ENCODE measurements at places on chromosomes 4 and X. TPM values are rescaled to one million over a fixed set of nuclear protein-coding genes. Genes with fewer than 3 reads are reported as not detected.

SPANXD gene
- total RNA-seq, result not detected

NEIL3 gene
- total RNA-seq, result 0.91 TPM

MAGEA10 gene
- total RNA-seq, result not detected

PLP1 gene
- 5.2 TPM for total RNA-seq

AWAT2 gene
- not detected for total RNA-seq

AMOT gene
- total RNA-seq, result 36.9 TPM

TEC gene
- 0.91 TPM for total RNA-seq

SMIM31 gene
- total RNA-seq, result not detected

ZNF630 gene
- total RNA-seq, result 1.3 TPM

KDR gene
- total RNA-seq, result 2.5 TPM

- no peaks in the 10 kb centered on the region for H3K36me3 ChIP-seq
- no peaks in the 10 kb centered on the region for H3K4me1 ChIP-seq
- no peak overlapping the region for H3K27ac ChIP-seq
- no peak overlapping the region for H3K4me3 ChIP-seq
- DNase-seq, result peak; percentile 20
These were observed 219.4 kb downstream of the NKX6-1 start for GRCh38 chr4:84279678-84280077.

- no peak overlapping the region for H3K4me3 ChIP-seq
- H3K4me1 ChIP-seq, result no peaks in the 10 kb centered on the region
- H3K27me3 ChIP-seq, result no peaks in the 10 kb centered on the region
- H3K27ac ChIP-seq, result no peak overlapping the region
- peak; percentile 39 for DNase-seq
These were observed 378.6 kb upstream of the ANXA10 start for GRCh38 chr4:167713756-167714155.

GRCh38 chr4:37802068-37802666 is 24.3 kb upstream of the PGM2 start:
- no peaks in the 10 kb centered on the region for H3K36me3 ChIP-seq
- DNase-seq, result peak; percentile 38
- peaks cover 5% of the 10 kb centered on the region for H3K27me3 ChIP-seq
- H3K4me3 ChIP-seq, result no peak overlapping the region

DNA sequence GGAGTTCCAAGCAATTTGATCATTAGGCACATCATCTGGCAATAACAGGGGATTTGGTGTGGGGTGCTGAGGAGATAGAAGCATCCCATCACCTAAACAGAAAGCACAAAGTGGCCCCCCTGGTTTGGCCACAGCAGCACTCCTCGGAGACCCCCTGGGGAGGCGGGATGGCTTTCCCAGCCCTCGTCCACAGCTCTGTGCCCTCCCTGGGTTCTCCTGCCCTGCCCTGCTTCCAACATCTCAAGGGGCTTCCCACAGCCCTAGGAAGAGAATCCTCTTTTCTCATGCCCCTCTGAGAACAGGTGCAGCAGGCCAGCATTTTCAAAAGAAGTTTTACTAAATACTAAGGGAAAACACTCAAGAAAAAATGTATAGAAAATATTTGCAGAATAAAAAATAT is 12.8 kb downstream of the ATP5ME start:
- no peaks in the 10 kb centered on the region for H3K27me3 ChIP-seq
- no peaks in the 10 kb centered on the region for H3K4me1 ChIP-seq
- DNase-seq, result no peak

GRCh38 chr4:115950806-115951205 is 837.4 kb upstream of the NDST4 start:
- no peaks in the 10 kb centered on the region for H3K27me3 ChIP-seq
- H3K4me1 ChIP-seq, result no peaks in the 10 kb centered on the region
- H3K4me3 ChIP-seq, result no peak overlapping the region
- no peak for DNase-seq
- no peaks in the 10 kb centered on the region for H3K36me3 ChIP-seq

- no peak overlapping the region for H3K27ac ChIP-seq
- no peak for DNase-seq
- no peak overlapping the region for H3K4me3 ChIP-seq
These were observed 487.2 kb downstream of the FAT4 start for GRCh38 chr4:125801924-125802323.

DNA sequence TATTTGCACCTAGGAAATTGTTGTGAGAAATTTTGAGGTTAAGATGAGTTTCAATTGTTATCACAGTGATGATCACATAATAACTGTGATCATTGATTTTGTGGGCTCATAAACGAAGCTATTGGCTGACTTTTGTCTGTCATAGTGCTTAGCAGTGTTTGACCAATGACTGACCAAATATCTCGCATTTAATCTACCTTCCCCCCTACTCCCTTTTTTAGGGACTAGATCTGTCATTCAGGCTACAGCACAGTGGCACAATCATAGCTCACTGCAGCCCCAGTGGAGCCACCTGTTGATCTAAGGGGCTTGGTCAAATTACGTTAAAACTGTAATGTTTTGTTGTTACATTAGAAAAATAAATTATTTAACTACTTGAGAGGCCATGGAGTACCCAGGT is 1.5 kb downstream of the FUNDC2 start:
- H3K27ac ChIP-seq, result peak overlapping the region; percentile 97
- H3K36me3 ChIP-seq, result no peaks in the 10 kb centered on the region
- H3K4me1 ChIP-seq, result peaks cover 3% of the 10 kb centered on the region
- H3K4me3 ChIP-seq, result peak overlapping the region; percentile 87
- H3K27me3 ChIP-seq, result no peaks in the 10 kb centered on the region
- DNase-seq, result no peak

DNA sequence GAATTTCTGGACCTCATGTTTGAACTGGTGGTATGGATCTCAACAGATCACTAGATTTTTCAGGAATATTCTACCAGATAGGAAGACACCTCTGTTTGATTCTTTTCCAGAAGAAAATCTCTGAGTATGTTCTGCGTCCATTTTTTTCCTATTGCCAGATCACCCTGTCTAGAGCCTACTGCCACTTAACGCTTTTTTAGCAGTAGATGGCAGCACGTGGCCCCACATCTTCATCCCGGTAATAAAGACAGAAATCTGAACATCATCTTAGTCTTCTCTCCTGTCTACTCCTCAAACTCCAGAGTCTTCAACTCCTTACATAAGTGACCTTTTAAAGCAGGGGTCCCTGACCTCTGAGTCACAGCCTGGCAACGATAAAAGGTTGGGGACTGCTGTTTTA is 184.7 kb downstream of the TMA16 start:
- H3K36me3 ChIP-seq, result no peaks in the 10 kb centered on the region
- DNase-seq, result peak; percentile 4
- no peaks in the 10 kb centered on the region for H3K4me1 ChIP-seq
- no peak overlapping the region for H3K27ac ChIP-seq

GRCh38 chr4:110005461-110006056 is 92.9 kb downstream of the EGF start:
- no peaks in the 10 kb centered on the region for H3K27me3 ChIP-seq
- H3K4me1 ChIP-seq, result no peaks in the 10 kb centered on the region
- peak; percentile 59 for DNase-seq
- H3K4me3 ChIP-seq, result no peak overlapping the region

DNA sequence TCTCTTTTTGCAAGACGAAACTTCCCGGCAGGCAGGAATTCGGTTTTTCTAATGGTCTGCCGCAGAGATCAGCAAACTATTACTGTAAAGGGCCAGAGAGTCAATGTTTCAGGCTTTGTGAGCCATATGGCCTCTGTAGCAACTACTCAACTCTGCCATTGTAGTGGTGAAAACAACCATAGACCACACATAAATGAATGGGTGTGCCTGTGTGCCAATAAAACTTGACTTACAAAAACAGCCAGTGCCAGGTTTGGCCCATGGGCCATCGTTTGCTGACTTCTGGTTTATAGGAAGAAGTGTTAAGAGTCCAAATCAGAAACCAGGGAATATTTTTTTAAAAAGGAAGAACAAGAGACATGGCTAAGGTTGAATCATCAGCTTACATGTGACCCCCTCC is 163.0 kb downstream of the SH3KBP1 start:
- no peak overlapping the region for H3K4me3 ChIP-seq
- H3K27ac ChIP-seq, result no peak overlapping the region
- no peaks in the 10 kb centered on the region for H3K27me3 ChIP-seq
- no peak for DNase-seq
- H3K36me3 ChIP-seq, result no peaks in the 10 kb centered on the region

- no peaks in the 10 kb centered on the region for H3K36me3 ChIP-seq
- no peaks in the 10 kb centered on the region for H3K27me3 ChIP-seq
- no peak for DNase-seq
- H3K4me3 ChIP-seq, result no peak overlapping the region
These were observed 3.8 kb upstream of the TXK start for GRCh38 chr4:48137846-48138245.

DNA sequence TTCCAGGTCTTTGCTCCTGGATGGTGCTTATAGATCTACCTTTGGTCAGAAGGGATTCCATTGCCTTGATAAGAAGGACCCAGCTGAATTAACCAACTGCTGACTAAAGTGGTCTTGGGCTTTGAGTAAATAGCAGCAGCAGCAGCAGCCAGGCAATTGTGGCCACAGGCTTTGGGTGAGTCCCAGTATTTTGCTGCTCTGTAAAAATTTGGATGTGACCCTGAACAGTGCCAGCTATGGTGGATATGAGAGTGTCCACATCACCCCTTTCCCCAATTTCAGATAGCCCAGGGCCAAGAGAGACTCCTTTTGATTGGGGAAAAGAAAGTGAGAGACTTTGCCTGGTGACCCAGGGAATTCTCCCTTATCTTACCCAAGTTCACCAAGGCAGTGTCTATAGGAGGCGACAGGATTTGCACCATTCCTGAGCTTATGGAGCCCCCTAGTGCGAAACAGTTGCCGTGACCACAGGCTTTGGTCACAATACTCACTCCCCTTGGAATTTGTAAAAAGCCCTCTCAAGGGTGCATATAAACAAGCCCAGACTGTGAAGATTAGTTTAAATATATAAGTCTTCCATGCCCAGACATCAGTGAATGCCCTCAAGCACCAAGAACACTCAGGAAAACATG is 518.0 kb downstream of the TMA16 start:
- H3K4me1 ChIP-seq, result no peaks in the 10 kb centered on the region
- H3K27ac ChIP-seq, result no peak overlapping the region
- no peak overlapping the region for H3K4me3 ChIP-seq

DNA sequence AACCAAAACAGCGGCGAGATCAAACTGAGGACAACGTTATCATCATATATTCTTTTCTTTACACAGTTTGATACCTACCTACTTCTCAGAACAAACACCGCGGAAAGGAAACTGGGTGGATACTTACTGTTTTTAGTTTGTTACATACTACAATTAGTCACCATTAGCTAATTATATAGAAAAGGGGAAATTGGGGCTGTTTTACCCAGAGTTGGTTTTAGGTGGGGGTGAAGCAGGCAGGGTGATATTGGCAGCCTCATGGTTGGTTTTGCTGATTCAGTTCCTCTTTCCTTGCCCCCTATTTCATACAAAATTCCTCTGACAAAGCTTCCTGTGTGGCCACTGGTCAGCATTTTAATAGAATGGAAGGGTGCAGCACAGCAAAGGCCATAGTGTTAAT is 77.8 kb downstream of the SORBS2 start:
- H3K27ac ChIP-seq, result no peak overlapping the region
- H3K36me3 ChIP-seq, result no peaks in the 10 kb centered on the region
- no peak for DNase-seq

DNA sequence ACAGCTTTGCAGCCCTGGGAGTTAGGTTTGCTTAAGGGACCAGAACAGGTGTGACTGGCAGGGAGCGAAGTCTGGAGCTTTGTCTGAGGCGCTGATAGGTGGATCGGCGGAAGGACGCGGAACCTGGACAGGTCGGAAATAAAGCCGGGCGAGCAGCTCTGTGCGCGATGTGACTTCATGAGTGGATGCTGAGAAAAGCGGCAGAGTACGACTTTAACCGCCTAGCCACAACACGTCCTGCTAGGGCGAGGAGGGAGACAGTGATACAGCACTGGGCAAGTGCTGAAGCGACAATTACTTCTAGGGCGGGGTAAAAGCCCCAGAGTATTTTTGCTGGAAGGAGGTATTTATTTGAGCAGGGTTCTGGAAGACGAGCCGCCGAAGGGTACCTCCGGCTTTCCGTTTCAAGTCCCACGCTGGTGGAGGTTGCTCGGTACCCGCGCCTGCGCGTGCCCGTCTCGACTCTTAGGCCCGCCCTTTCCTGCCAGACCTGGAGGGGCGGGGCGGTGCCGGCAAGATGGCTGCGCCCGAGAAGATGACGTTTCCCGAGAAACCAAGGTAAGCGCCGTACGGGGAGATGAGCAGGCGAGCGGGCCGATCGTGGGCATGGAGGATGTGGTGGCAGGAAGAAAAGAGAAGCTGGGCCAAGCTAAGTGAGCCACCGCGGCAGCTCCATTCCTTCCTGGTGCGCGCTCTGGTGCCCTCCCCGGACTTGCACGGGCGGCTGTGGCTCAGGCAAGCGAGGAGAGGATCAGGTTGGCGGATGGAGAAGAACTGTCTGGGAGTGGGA is at the start of gene ZRSR2:
ZRSR2 (plus strand) TSS at position 506 of the 790 bp plus-strand sequence; CDS start at position 518, 12 bp downstream.
- DNase-seq, result peak; percentile 71
- no peaks in the 10 kb centered on the region for H3K4me1 ChIP-seq
- H3K4me3 ChIP-seq, result peak within 1 kb of the TSS; percentile 89
- H3K36me3 ChIP-seq, result no peaks in the 10 kb centered on the region
- H3K27ac ChIP-seq, result peak within 1 kb of the TSS; percentile 63

DNA sequence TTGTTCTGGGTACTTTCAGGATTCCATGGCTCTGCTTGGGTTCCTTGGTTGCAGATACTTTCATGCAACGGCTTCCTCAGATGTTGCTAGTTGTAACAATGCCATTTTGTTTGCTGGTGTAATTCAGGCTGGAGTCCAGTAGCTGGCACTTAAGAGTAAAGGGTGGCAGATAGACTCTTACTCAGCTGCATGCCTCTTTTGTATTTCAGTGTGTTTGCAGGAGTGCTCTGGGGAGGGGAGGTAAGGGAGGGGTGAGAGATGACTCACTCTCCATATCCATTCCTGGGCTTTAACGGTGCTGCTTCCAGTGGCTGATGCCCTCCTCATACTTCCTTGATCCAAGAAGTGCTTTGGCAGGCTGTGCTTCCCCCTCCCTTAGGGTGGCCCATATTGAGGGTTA is 155.2 kb downstream of the ZNF330 start:
- DNase-seq, result peak; percentile 90
- H3K4me1 ChIP-seq, result peaks cover 5% of the 10 kb centered on the region
- H3K4me3 ChIP-seq, result no peak overlapping the region
- H3K27me3 ChIP-seq, result no peaks in the 10 kb centered on the region
- H3K27ac ChIP-seq, result no peak overlapping the region

GRCh38 chr4:8336412-8337075 is 67.0 kb downstream of the HTRA3 start:
- H3K27ac ChIP-seq, result no peak overlapping the region
- H3K4me3 ChIP-seq, result no peak overlapping the region
- H3K27me3 ChIP-seq, result peaks cover 7% of the 10 kb centered on the region
- no peak for DNase-seq
- peaks cover 2% of the 10 kb centered on the region for H3K4me1 ChIP-seq

DNA sequence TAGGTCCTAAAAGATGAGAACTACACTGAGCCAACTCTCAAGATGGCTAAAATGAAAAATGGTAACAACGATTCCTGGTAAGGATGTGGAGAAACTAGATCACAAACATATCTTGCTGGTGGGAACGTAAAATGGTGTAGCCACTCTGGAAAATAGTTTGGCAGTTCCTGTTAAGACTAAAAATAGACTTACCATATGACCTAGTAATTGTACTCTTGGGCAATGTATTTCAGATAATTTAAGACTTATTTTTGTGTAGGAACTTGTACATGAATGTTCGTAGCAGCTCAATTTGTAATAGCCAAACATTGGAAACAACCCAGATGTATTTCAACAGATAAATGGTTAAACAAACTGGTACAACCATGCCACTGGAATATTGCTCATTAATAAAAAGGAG is 106.2 kb downstream of the HDAC8 start:
- DNase-seq, result no peak
- H3K27ac ChIP-seq, result no peak overlapping the region
- H3K27me3 ChIP-seq, result no peaks in the 10 kb centered on the region
- H3K36me3 ChIP-seq, result no peaks in the 10 kb centered on the region
- no peaks in the 10 kb centered on the region for H3K4me1 ChIP-seq

GRCh38 chr4:153534792-153535629 is 68.9 kb downstream of the TMEM131L start:
- H3K27me3 ChIP-seq, result no peaks in the 10 kb centered on the region
- no peaks in the 10 kb centered on the region for H3K36me3 ChIP-seq
- no peak for DNase-seq
- H3K27ac ChIP-seq, result no peak overlapping the region
- H3K4me1 ChIP-seq, result peaks cover 6% of the 10 kb centered on the region
